ENCODE measurements at places on chromosomes 7 and 10.
A peak's percentile ranks its signal among the peaks of the same experiment; 100 is the strongest.

- no peak for DNase-seq
Measured at GRCh38 chr7:151379534-151380198, 30.2 kb downstream of the WDR86 start.

- no peak for DNase-seq
Measured at GRCh38 chr10:5591336-5591824, 66.6 kb downstream of the CALML3 start.

GRCh38 chr10:119931871-119932270, 39.3 kb downstream of the SEC23IP start:
- DNase-seq: no peak

DNA sequence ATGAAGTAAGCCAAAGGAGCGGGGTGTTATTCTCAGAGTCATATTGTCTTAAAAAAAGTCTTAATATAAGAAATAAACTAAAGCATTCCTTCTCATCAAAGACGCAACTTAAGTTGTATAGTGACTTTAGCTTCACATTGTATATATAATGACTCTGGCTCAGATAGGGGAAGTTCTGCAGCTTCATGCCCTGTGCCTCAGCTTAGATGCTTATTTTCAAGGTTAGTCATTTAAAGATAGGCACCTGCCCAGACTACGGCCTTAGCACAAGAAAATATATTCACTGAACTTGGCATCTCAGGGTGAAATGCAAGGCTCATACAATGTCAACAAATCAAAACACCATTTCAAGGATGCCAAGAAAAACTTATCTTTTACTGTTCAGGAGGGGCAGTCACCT, 52.8 kb upstream of the DNAJB12 start:
- no peak for DNase-seq

DNA sequence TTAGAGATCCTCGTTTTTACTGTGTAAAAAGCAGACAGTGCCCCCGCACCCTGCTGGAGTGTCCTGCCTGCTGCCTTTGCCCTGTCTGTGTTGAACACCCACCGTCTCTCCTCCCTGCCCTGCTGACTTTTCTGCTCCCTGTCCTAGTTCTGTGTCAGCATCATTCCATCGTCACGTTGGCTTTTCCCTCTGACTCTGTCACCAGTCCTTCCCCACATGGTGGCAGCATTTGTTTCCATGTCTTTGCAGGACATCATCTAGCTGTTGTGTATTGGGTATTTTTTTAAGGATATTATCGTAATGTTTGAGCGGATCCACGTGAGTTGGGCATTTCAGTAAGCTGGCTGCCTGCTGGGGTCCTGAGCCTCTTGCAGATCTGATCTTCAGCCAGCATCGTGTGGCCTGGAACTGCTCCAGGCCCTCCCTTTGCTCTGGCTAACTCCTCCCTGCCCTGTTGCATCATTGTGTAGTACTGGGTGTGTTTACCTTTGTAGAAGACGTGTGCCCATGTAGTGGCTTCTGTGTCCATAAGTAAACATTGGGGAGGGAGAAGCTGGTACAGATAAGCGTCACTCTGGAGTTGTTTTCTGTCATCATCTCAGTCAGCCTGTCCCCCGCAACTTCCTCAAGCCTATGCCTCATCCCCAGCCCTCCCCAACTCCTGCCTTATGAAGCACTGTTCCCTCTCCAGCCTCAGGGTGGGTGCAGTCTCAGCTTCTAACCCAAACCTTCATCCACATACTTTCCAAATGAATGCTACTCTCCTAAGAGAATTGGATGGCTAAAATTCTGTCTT, 44.3 kb downstream of the TRRAP start:
- DNase-seq: no peak

DNA sequence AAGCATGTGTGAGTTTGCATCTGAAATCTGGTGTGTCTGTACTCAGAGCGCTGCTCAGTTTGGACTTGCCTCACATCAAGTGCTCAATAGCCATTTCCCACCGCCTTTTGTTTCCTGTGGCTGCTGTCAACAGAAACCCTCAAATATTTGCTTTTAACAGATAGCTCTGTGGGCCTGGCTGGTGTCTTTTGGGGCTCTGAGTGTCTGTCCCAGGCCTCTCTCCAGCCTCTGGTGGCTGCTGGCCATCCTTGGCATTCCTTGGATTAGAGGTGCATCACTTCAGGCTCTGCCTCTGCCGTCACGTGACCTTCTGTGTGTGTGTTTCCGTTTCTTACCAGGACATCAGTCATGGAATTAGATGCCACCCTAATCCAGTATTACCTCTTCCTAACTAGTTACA, 9.3 kb downstream of the YKT6 start:
- DNase-seq: no peak

DNA sequence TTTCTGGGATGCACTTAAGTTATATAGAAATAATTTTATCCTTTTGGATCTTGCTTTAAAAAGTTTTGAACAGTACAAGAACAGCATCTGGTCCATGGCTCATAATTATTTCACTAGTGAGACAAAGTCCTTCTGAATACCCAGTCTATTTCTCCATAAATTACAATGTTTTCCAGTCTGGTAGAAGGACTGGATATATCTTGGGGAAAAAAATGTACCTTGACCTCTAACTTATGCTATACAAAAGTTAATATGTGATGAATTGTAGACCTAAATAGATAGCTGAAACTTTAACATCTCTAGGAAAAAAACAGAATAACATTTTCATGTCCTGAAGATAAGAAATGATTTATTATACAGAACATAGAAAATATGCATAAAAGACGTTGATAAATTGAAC, 88.5 kb downstream of the PPP1R9A start:
- DNase-seq: no peak

- DNase-seq: no peak
Measured at GRCh38 chr7:117715784-117716445, 157.3 kb downstream of the CTTNBP2 start.

DNA sequence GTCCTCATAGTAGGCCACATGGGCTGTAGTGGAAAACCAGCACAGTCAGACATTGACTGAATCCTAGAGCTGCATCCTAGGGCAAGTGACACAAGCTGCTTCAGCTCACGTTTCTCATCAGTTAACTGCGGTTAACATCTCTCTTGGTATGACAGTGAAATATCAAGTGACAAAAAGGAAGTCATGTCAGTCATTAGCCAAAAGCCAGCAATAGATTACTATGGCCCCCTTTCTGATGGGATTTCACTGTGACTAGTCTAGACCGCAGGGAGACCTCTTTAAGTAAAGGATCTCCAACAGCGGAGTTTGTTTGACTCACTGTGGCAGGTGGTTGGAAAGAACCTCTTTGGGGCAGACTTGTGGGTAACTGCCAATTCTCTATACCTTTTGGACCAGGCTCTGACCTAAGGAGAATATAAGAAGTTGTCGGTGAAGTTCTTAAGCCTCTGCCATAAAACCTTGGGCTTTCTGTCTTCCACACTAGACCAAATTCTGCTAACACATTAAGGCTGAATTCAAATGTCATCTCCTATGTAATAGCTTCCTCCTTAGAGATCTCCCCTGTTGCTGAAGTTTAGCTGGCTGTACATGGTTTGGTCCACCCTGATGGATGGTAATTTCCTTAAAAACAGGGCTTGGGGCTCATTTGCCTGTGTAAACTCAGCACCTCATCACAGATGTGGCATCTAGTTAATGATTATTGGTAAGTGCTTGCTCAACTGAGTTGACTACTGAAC, 115.3 kb downstream of the SGMS1 start:
- no peak for DNase-seq

DNA sequence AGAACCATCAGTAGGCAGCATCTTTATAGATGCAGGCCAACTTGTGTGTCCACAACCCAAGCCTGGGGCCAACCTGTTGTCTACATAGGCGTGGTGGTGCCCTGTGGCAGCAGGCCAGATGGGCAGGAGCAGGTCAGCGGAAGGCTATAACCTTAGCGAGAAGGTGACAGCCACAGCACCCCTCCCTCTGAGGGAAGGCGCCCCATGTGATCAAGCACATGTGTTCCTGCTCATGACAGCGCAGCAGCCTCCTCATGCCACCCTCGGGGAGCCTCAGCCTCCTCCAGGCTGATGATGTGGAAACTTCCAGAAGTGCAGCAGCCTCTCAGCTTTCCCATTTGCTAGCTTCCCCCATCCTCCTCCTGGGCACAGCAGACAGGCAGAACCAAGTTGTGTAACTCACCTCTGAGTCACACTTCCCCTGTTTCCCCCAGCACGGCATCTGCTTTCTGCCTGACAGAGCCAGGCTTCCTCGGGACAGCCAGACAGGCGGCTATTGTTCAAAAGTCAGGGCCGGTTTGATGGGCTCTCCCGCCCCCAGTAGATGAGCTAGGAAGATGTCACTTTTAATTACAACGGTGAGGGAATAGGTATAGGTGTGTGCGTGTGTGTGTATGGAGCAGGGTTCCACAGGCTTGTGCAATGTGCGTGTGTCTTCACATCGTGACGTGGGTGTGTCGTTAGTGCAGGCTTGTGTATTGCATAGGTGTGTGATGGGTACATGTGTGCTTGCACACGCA, 312.0 kb upstream of the ZMIZ1 start:
- DNase-seq: no peak

- no peak for DNase-seq
Measured at GRCh38 chr10:131933016-131933695, 32.3 kb downstream of the PPP2R2D start.

DNA sequence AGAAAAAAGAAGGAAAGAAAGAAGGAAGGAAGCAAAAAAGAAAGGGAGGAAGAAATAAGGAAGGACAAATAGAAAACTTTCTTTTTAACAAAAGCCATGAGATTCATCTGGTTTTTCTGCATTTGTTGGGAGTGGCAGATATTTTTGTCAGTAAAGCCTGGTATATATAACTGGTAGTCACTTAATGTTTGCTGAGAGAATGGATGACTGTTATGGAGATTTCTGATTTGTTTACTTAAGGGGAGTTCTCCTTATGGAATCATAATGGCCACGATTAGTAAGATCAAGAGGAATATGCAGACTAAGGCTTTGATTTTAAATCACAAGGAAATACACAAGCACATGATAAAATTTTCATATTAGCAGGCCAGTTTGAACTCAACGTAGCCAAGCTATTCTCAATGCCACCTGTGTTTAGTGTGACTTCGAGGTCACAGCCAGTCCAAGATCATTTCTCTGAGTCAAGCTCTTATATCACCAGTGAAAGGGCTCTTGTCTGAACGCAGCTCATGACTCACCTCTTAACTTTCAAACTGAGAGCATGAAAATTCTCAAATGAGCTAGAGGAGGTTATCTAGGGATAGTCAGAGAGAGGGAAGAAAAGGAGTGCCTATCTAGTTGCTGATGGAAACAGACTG, 445.1 kb upstream of the ZMIZ1 start:
- DNase-seq: no peak

DNA sequence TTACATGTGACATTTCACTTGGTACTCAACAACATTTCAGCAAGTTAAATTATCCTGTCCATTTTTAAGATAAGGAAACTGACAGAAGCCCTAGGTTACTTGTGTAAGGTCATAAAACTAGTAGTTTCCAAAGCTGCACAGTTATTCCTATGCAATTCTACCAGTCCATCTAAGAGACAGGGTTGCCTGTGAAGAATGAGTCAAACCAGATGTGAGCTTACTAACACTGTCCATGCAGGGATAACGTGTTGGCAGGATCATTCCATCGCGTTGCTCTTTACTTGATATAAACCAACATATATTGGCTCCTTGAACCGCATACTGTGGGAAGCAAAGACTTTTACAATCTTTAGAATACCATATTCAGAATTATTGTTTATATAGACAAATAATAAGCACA, 280.9 kb upstream of the HGF start:
- DNase-seq: no peak

DNA sequence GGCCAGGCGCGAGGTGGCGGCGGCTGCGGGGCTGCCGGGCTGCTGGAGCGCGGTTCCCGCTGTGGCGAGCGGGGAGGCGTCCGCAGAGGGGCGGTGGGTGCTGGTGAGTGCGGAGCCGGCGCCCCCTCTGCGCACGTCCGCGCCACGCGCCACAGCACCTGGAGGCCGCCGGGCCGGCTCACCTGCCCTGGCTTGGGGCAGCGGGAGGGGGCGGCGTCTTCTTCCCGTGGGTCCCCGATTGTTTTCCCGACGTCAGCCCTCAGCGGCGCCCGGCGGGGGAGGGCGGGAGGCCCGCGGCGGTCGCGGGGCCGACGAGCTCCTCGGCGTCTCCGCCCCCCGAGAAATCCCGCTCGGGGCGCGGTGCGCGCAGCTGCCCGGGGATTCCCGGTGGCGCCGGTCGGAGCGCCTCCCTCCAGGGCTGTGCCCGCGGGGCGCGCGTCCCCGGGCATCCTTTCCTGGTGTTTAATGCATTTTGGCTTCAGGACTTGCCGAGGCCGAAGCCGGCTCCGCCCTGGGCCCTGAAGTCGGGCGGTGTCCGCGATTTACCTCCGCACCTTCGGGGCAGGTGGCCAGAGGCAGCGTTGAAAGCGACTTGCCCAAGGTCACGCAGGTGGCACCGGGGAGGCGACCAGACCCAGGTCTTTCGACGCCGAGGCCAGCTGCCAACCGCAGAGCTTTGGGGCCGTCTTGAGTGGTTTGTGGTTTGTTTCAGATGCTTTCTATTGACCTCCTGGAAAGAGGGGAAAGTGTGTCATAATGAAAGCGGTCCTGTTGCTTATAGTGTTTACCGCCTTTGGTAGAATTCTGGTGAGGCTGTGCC, 561 bp downstream of the PLEKHA1 start:
- DNase-seq: peak; percentile 59

DNA sequence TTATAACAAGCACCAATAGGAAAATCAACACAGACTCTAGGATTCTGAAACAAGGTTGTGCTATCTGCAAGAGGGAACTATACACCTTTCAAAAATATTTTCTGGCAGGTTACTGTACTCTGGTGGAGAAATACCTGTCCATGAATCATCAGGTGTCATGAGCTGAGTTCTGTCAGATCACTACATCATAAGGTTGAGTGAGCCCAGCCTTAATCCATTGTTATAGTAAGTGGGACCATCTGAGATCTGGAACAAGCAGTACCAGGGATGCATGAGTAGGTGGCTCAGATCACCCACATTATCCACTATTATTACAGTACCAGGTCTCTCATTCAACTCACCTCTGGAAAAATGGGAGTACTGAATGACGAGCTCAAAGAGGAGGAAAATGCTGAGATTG, 212.4 kb downstream of the DGKI start:
- DNase-seq: no peak

- no peak for DNase-seq
Measured at GRCh38 chr7:17357952-17358351, 59.5 kb downstream of the AHR start.

Measured in activated CD8-positive, alpha-beta memory T cell treated with anti-CD3 and anti-CD28 coated beads for 1 hour (primary cell).